Small intestine (tissue), 16 donors: ENCODE measurements at places on chromosomes 5 and 9.

DNA sequence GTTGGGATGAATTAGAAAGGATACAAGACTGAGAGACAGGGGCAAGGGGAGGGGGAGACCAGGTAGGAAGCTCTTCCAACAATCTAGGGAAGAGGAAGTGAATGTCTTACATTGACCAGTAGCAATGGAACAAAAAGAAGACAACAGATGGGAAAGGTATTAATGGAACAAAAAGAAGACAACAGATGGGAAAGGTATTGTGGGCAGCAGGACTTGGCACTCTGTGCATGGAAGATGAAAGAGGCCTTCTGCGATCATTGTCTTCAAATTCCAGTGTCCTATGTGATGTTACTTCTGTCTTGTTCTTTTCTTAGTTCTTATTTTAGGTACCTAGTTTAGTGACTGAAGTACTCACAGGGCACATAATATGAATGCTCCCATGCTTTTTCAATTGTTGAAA, 161.8 kb downstream of the PALM2AKAP2 start:
- no peak for DNase-seq

- DNase-seq = peak; percentile 78
Observed at GRCh38 chr9:128124873-128125579, 2.5 kb downstream of the PTGES2 start.

DNA sequence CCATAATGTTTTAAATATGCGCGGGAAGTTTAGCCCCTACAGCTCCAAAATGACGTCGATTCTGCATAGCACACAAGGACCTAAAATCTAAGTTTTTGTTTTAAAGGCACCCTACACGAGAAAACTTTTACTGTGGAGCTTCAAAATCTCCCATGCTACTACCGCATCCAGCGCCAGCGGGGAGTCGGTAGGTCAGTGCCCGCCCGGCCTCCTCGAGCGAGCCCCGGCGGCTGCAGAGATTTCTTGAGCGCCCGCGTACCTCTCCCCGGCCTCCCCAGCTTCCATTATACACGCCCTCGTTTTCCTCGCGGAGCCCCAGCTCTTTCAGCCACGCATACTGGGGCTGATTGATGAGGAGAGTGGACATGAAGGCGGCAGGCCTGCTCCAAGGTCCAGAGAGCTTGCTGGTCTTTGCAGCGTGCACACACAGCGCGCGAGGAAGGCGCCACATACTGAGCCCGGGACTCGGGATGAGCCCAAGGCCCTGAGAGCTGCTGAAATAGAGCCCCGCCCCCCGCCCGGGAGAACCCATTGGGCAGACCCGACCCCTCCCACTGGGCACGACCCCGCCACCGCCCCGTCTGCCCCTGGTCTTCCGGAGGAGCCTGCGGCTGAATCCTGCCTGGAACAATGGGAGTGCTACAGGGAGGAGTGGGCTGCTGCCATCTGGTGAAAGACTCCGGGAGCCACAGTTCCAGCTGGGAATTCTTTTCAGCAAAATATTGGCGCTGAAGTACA, at the start of gene ALDH7A1:
TSS of gene ALDH7A1 (minus strand) at position 472 of the 738 bp plus-strand sequence. CDS start at position 451, 21 bp downstream.
- DNase-seq = peak; percentile 96

- DNase-seq = no peak
Observed at GRCh38 chr9:117365438-117365837, 49.4 kb downstream of the ASTN2 start.

DNA sequence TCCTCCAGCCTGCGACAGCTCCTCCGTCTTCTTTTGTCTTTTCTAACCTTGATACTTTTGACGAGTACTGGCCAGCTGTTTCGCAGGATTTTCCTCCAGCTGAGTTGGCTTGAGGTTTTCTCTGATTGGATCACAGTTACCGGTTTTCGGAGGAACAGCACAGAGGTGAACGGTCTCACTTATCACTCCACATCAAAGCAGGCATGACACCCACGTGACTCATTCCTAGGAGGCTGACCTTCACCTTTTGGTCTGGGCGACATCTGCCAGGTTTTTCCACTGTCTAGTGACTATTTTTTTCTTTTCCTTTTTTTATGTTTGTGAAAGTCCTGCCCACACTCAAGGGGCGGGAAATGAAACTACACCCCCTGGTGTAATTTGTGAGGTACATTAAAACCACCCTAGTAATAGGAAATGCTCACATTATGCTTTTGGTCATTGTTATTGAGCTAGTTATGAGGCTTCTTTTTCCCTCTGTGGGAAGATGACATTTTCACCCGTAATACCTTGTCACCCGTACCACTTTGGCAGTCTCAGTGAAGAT, 319.2 kb downstream of the GADD45G start:
- peak; percentile 20 for DNase-seq

GRCh38 chr5:115558388-115558956, 13.9 kb upstream of the FEM1C start:
- no peak for DNase-seq

DNA sequence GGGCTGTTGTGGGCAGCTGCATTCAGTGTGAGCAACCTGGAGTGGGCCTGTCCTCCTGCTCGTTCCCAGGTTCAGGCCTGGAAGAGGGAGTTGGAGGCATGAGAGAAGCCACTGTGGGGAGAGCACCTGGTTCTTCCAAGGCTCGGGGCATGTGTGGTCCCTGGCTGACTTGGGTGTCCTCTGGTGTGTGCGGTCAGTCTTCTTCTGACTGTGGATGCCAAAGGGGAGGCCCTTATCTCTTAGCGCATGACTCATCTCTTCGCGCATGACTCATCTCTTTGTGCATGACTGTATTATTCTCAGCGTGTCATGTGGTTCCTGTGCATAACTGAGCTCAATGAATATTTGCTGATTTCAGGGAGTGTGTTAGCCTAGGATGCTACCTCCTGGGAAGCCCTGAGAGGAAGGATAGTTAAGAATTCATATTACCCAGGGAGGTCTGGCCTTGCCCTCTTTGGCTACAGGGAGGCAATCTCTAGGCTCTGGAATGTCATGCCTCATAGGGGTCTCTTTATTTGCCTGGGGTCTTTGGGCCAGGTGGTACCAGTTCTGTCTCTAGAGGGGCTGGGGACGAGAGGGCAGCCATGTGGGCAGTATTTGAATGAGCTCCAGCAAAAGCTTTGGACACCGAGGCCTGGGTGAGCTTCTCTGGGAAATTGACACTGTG, 188.7 kb downstream of the HSPA4 start:
- DNase-seq = peak; percentile 89

- peak; percentile 10 for DNase-seq
Observed at GRCh38 chr9:69472101-69472620, 147.1 kb downstream of the ENTREP1 start.

DNA sequence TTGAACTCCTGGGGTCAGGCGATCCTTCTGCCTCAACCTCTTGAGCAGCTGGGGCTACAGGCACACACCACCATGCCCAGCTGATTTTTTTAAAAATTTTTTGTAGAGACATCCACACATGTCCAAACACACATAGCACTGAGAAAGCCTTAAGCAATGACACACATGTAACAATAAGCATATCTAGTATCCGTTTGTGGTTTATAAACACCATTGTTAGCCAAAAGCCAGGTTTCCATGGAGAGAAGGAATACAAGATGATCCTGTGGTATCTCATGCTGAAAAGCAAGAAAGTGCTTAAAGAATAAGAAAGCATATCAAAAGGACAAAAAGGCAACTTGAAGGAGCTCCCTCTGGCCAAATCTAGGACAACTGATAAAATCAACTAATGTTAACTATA, 29.7 kb upstream of the SLC1A3 start:
- DNase-seq = no peak

DNA sequence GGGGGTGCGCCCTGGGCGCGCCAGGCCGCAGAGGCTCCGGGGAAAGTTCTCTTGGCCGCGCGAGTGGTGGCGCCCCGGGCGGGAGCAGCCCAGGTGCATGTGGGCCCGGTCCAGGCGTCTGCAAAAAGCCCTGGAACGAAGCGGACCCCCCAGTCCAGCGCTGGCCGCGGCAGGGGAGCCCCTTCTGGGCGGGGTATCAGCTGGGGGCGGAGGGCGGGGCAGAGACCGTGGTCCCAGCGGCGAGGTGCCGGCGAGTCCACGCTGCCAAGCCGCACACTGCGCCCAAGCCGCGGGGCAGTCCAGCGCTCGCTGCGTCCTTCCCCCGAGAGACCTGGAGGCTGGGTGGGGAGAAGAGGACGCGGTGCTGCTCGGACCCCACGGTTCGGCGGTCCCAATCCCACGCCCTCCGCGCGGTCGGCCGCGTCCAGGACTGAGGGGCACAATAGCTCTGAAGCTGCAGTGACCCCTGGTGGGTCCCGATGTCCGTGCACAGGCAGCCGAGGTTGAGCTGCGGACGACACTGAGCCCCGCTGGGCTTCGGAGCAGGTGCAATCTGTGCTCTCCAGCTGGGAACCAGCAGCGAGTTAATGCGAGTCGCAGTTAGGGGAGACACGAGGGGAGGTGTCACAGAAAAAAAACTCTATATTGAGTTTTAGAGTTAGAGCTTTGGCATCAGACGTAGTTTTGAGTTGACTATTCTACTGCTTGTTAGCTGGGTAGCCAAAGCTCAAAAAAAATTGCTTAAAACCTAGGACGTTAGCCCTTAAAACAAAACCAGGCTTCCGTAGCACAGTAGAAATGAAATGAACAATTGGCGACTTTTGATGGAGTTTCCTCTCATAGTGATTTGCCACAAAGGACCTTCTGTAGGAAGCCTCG, 1.1 kb upstream of the EPB41L4A start:
- peak; percentile 73 for DNase-seq

DNA sequence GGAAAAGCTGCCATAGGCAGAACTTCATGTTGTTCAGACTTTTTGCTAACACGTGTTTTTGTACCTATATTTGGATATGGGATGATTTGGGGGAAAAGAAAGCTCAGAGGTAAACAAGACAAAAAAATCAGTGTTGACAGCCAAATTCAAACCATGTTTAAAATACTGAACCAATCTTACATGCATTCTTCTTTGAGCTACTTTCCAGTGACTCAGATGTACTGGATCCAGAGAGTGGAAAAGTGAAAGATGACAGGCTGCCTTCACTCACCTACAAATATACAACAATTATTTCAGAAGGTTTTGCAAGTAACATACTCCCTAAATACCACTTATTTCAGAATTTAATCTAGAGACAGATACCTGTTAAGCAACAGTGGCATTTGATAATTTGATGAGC, 165.7 kb downstream of the MPDZ start:
- no peak for DNase-seq

DNA sequence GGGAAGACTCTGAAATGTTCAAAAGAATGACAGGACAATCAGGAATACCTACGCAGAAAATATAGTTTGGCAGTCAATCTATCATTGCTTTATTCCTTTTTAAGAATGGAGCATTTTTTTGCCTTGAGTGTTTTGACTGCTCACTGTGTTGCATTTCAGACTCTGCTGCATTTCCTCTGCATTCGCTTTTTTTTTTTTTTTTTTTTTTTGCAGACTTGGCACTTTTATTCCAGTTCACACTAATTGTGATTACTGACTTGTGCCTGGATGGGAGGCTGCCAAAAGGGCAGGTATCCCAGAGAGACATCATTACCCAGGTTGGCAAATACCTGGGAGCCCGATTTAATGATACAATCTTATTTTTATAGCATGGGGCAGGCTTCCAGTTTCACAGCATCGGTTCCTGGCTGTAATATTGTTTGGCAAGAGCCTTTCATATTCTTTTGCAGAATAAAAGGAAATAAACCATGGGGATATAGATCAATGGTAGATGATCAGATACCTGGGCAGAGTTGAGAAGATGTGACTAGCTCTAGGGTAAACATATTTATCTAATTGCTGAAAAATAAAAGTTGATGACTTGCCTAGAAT, 1132.6 kb downstream of the MAT2B start:
- DNase-seq = no peak

DNA sequence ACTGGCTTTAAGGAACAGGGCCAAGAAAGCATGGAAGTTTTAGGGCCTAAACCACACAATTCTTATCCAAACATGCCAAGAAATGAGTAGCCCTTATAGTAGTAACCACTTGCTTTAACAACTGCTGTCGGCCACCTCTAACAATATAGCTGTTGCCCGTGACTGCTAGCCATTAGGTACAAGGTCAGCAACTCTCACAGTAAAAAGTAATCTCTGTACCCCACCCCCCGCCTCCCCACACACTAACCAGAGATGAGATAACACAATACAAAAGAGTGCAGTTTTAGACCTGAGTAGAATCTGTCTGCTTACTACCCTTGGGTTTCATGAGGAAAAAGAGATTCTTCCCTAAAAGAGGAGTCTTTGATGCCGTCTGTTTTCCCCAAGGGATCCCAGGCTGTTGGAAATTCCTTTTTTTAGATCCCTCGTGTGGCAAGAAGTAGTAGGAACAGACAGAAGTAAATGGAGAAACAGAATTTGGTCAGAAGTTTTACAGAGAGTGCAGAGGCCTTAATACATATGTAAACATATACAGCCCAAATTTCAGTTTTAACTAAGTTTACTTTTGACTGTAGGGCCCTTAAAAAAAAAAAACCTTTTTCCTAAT, 94.3 kb downstream of the WDR41 start:
- DNase-seq = no peak

- DNase-seq = no peak
Observed at GRCh38 chr5:88193896-88194295, 74.7 kb downstream of the TMEM161B start.

DNA sequence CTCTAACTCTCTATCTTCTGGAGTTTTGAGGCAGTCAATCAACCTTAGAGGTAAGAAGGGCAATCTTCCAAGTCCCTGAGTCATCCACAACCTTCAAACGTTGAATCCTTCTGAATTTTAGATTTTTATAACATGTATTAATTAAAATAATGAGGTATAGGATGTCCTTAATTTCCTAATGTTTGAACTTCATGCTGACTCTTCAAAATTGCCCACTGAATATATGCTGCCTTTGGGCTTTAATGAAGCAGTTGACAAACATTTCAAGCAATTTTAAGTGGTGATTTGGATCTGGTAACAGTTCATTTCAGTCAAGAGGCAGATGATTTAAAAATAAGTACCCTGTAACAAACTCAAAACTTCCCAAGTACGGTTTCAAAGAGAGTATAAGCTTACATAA, 26.0 kb downstream of the ERP44 start:
- DNase-seq = no peak

- no peak for DNase-seq
Observed at GRCh38 chr5:128228521-128228920, 145.0 kb downstream of the SLC12A2 start.

DNA sequence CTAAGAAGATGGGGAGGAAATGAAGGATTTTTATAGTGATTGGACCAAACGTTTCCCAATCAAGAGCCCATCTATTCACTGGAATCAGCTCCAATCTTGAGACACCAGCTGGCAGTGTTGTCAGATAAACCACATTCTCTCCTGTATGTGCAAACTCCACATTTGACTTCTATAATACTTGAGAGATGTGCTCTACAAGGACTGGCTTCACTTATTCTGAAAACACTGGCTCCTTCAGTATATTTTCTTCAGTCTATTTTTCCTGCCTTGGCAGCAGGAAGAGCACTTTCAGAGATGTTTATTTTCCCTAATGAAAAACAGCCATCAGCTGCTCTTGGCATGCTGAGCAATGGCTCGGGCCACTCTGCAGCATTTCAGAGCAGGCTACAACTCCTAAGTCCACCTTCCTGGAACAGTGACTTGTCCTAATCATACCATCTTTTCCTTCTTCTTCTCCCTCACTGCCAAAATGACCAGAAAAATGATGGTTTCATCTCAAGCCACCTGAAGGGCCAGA, 96.9 kb upstream of the FSTL4 start:
- DNase-seq = no peak

- no peak for DNase-seq
Observed at GRCh38 chr5:23930985-23931384, 423.6 kb downstream of the PRDM9 start.

GRCh38 chr5:114305402-114306207, 56.3 kb upstream of the KCNN2 start:
- DNase-seq = no peak

- DNase-seq = no peak
Observed at GRCh38 chr9:135666534-135667462, 3.7 kb downstream of the LCN9 start.

GRCh38 chr9:134930398-134930797, 12.7 kb upstream of the FCN1 start:
- no peak for DNase-seq
